Muscle of arm (tissue), 14 donors: ENCODE measurements at places on chromosomes 1 and 21. TPM values are rescaled to one million over a fixed set of nuclear protein-coding genes. Genes with fewer than 3 reads are reported as not detected.
A peak's percentile ranks its signal among the peaks of the same experiment; 100 is the strongest.

DNA sequence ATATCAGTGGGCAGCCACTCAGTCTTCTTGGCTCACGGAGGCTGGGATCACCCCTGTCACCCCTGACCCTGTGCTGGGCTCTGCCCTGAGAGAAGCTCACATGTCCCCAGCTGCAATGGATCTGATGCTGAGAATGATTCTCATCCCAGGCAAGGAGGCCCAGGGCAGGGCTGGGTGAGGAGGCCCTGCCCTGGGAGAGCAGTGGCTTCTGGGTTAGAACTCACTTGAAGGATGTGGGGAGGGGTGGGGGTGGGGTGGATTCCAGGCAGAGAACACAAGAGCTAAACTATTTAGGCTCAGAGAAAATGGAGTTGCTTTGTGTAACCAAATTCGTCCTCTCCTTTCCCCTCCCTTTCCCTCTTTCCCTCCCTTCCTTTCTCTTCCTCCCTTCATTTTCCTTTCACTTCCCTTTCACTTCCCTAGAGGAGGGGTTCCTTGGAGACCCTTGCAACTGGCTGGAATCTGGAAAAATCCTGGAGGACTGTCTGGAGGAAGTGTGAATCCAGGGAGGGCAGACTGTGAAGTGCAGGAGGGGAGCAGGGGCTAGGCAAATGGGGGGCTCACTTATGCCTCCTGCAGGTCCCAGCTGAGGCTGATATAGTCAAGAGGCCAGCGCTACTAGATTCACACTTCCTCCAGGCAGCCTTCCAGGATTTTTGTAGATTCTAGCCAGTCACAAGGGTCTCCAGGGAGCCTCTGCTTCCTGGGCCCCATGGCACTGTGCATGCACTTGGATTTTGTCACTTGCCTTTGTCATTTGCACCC, 47.0 kb downstream of the IGSF21 start:
- no peak for DNase-seq

GRCh38 chr1:205588636-205589035, 43.2 kb downstream of the ELK4 start:
- DNase-seq, result no peak

DNA sequence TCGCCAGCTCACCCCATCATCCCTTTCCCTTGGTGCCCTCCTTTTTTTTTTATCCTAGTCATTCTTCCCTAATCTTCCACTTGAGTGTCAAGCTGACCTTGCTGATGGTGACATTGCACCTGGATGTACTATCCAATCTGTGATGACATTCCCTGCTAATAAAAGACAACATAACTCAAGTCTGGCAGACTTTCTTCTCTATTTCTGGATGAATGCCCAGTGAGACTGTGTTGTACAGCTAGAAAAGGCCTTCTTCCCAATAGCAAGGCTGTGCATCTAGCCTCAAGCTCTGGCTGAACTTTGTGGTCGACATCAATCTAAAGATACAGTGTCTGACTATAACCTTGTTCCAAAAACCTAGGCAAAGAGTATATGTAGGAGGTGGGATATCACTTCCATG, 6.4 kb downstream of the IL24 start:
- no peak for DNase-seq

DNA sequence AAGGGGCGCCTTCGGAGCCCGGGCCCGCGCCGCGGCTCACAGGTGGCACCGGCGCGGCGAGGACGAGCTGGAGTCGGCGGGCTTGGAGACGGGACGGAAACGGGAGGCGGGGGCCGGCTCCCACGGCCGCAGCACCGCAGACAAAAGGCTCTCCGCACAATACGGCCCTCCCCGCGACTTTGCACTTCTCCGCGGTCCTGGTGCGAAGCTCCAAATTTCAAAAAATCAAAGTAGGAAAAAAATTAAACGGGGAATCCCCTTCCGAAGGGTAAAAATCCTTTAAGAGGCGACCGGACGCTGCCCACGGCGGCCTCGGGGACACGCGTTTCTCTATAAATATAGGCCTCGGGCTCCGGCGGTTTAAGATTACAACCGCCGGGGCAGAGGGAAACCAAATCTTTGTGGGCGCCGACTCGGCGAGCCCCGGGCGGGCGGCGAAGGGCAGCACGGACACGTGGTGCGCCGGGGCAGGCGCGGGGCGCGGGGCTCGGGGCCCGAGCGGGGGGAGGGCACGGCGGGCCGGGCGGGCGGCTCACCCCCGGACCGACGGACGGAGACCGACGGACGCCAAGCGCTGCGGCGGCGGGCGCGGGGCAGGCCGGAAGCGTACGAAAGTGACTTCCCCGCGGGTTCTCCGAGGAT, 453 bp downstream of the PABPC4 start:
- DNase-seq, result peak; percentile 10

DNA sequence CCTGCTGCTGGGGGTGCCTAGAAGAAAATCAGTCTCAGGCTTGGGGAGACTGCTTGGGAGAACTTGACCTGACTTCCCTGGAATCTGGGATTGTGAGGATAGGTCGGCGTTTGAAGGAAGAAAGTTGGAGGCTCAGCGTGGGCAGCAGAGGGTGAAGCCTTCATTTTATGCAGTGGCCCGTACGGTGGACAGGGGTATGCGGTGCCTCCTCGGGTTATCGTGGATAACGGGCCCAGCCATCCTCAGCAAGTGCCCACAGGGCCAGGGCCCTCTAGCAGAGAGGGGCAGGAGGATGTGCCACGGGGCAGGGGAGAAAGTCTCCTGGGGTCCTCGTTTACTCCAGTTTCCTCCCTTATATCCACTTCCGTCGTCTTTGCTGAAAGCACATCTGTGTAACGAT, 34.0 kb downstream of the CHAF1B start:
- DNase-seq, result no peak

- DNase-seq, result no peak
Observed at GRCh38 chr1:51728611-51729155, 111.8 kb downstream of the OSBPL9 start.

- DNase-seq, result no peak
Observed at GRCh38 chr1:224640587-224640986, 24.5 kb downstream of the CNIH3 start.

GRCh38 chr1:201125800-201126199, 1.2 kb downstream of the ASCL5 start:
- no peak for DNase-seq

GRCh38 chr21:42055425-42055824, 15.7 kb upstream of the UMODL1 start:
- no peak for DNase-seq

- DNase-seq, result no peak
Observed at GRCh38 chr1:83791821-83792437, 207.0 kb downstream of the TTLL7 start.

DNA sequence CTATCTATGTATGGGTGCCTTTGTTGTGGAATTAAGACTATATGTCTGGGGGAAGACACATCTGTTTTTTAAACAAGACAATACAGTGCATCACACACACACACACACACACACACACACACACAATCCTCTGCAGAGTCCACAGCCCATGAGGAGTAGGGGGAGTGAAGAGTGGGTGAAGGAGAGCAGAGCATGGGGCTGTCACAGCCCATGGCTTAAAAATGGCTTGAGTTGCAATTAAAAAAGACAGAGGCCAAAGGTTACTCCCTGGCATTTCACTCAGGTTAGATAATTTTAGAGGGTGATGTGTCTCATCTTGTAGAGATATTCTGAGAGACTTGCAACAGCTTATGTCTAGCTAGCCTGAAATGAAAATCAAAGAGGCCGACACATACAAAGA, 176.5 kb upstream of the PLXNA2 start:
- DNase-seq, result no peak

- no peak for DNase-seq
Observed at GRCh38 chr1:160432371-160432786, 32.0 kb downstream of the VANGL2 start.

DNA sequence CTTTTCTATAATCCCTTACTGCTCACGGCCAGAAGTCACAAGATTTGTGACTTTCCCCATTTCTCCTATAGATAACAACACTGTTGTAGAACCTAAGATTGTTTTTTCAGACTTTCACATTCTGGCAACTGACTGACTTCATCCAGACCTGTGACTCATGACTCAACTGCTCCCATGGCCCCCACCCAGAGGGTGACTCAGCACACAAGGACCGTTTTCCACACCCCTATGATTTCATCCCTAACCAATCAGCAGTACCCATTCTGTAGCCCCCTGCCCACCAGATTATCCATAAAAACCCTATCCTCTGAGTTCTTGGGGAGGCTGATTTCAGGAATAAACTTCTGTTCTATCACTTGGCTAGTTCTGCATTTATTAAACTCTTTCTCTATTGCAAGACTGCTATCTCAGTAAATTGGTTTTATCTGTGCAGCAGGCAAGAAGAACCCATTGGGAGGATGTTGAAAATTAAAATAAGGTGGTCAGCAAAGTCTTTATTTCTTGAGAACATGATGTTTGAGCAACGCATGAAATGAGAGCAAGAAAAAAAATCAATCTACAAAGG, 79.7 kb downstream of the NGF start:
- no peak for DNase-seq

- no peak for DNase-seq
Observed at GRCh38 chr1:229124116-229124515, 146.8 kb upstream of the RAB4A start.

DNA sequence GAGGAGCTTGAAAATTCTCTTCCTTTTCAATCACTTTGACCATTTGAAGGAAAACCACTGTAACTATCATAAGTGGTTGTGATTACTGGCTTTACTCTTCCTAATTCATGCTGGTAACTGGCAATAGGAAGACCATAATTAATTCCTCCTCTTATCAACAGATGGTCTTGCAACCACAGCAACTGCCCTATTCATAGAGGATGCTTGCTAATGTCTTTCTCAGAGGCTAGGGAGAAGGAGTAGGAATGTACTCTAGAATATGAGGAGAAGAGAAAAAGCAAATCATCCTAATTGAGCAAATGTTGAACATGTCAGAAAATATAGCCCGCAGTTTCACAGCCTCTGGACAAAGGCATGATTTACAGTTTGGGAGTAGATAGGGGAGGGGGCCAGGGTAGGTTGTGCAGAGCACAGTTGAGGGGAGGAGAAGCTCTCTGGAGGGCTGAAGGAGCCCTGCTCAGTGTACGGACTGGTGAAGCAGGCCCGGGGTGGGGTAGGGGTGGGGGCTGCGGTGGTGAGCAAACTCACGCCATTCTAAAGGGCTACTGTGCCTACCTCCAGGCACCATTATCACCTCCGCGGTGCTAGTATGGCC, 192.9 kb downstream of the PCP4 start:
- DNase-seq, result no peak

GRCh38 chr1:2643414-2644077, 10.7 kb upstream of the MMEL1 start:
- DNase-seq, result no peak

DNA sequence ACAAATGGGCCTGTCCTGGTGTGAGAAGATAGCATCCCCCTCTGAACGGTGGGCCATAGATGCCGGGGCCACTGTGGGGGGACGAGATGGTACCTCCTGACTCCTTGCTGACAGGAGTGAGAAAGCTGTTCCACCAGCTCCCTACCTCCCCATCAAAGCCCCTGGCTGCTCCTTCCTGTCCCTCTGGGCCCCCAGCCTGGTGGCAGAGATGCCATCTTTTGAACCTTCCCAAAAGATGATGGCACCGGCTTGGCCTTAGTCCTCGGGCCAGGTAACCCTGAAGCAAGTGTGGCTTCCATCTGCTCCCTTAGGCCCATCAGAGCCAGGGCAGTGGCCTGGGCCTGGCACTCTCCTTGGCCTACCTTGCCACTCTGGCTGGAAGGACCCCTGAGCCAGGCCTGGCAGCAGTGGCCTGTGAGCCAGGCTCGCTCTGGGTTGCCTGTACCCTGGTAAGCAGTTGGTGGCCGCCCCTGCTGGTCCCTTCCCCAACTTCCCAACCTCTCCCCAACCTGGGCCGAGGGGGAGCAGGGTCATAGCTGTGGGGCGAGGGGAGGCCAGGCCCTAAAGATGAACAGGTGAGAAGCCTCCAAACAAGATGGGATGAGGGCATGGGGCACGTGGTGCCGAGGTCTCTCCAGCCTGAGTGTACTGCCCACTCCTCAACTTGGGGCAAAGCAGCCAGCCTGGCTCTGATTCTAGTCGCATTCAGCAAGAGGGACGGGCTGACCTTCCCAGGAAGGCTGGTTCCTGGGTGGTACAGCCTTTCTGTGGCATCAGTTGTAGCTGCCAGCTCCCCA, 34.7 kb downstream of the ZBTB17 start:
- DNase-seq, result no peak

DNA sequence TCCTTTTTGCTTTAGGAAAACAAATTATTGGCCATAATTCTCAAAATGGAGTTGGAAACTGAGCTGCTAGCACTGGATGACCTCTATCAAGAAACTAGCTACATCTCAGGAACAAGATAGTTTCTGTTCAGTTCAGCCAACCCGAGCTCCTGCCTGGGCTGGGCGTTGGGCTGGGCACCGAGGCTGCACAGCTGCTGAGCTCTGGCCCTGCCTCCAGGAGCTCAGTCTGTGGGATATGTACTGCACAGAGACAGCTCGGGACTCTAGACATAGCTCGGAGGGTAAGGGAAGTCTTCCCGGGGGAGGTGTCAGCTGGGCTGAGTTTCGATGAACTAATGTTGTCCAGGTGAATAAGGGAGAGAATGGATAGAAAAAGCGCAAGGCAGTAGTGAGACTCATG, 24.5 kb upstream of the SLC1A7 start:
- no peak for DNase-seq

The IRF6 gene
- polyA plus RNA-seq, result 0.37 TPM

The ELOA gene
- polyA plus RNA-seq, result 31.3 TPM

The SMG7 gene
- polyA plus RNA-seq, result 34.6 TPM

The LIX1L gene
- polyA plus RNA-seq, result 29.1 TPM

The TAS1R3 gene
- 2.1 TPM for polyA plus RNA-seq

The VCAM1 gene
- 11.8 TPM for polyA plus RNA-seq

The B3GALT5 gene
- 0.22 TPM for polyA plus RNA-seq

The KRTAP21-2 gene
- polyA plus RNA-seq, result not detected
